Left cardiac atrium (tissue), 4 donors: ENCODE measurements at places on chromosomes 5 and 9. TPM values are rescaled to one million over a fixed set of nuclear protein-coding genes. Genes with fewer than 3 reads are reported as not detected.

DNA sequence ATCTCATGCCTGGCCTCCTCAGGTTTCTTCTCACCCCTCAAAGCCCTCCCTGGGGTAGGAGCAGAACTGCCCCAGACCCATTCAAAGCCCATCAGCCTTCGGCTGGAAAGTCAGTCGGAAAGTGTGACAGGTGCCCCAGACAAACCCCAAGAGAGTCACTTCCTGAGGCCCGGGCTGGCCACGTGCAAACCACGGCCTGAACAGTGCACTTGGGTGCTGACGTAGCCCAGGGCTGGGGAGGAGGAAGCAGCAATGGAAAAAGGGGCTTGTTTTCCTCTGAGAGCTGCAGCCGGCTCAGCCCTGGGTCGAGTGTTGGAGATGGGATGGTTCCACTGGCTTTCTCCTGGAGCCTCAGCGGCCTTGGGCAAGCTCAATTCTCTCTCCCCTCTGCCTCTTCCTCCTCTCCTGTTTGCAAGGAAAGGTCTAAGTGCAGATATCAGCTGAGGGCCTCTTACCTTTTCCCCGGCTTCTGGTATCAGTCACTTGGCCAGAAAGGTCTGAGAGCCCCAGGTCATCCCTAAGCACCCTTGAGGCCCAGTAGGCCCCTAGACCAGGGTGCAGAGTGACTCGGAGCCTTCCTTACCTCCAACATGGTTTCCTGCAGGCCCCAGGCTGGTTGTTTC lies 5.9 kb upstream of the EGR1 start:
- DNase-seq = peak; percentile 73

The GLDC gene
- total RNA-seq = 0.24 TPM

GRCh38 chr5:173201636-173202265 lies 33.3 kb downstream of the NKX2-5 start:
- DNase-seq = no peak

The SLC22A4 gene
- total RNA-seq = 3.3 TPM

The OR1J2 gene
- total RNA-seq = not detected

DNA sequence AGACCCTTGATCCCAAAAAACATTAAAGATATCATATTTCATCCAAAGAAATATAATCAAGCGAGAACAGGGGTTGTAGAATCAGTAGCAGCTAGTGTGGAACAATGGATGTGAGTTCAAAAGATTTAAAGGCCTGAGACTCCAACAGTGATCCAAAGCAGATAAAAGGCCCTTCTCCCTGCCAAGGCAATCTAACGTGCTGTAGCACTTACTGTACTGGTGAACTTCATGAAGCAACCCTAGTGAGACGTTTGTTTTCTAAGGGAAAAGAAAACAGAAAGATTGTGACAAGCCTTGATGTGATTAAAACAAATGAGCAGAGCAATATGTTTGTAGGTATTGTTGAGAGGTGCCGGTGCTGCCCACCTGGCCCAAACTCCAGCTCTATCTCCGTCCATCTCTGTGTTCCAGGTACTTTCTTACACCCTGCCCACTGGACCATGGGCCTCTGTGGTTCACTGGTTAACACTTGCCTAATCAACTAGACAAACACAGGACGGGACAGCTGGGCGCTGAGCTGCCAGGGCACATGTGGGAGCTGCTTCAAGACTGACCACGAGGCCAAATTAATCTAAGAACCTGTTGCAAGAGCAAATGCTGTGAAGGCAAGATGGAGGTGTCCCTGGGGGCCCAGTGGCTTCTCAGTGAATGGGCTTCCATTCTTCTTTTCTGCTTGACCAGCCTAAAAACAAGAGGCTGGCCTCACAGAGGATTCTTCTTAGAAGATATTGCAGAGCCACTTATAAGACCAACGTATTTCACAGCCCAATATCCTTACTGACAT lies 265.5 kb downstream of the CWC27 start:
- DNase-seq = no peak

DNA sequence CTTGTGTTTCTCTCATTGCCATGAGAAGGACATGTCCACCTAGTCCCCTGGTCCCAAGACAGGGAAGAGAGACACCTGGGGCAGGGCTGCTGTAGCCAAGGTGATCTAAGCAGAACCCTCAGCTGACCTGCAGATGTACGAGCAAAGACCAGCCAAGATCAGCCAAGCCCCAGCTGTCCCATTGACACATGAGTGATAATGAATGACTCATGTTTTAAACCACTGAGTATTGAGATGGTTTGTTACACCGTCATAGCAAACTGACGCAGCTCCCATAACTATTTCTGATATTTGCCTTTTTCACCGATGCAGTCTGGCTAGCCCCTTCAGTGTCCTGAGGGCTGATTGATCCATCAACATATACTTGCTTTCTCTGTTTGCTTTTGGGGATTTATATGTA lies 6.7 kb downstream of the OR1K1 start:
- DNase-seq = no peak

- no peak for DNase-seq
Measured at GRCh38 chr5:57817001-57817453, 334.4 kb upstream of the ACTBL2 start.

- no peak for DNase-seq
Measured at GRCh38 chr5:150042459-150042858, 41.9 kb downstream of the HMGXB3 start.

The SPAG8 gene
- total RNA-seq = 1.3 TPM

The SLC34A1 gene
- not detected for total RNA-seq

DNA sequence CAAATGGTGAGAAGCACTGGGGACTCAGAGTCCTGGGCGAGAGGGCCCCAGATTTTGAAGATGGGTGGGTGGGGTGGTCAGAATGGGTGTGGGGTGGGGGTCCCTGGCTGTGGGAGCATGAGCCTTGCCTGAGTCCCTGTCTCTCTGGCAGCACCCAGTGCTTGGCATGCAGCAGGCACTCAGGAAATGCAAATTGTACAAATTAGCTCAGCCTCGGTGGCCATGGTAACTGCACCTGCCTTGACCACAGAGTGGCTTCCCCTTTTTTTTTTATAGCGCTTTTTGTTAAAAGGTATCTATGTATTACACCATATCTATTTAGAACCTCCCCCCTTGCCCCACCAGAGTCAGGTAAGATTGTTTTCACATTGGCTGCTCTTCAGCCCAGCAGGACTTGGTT lies 19.2 kb upstream of the PITX1 start:
- no peak for DNase-seq

- no peak for DNase-seq
Measured at GRCh38 chr9:134165357-134166315, 1.3 kb upstream of the RNU6ATAC start.

- DNase-seq = no peak
Measured at GRCh38 chr5:134659456-134659855, 10.9 kb downstream of the SEC24A start.

DNA sequence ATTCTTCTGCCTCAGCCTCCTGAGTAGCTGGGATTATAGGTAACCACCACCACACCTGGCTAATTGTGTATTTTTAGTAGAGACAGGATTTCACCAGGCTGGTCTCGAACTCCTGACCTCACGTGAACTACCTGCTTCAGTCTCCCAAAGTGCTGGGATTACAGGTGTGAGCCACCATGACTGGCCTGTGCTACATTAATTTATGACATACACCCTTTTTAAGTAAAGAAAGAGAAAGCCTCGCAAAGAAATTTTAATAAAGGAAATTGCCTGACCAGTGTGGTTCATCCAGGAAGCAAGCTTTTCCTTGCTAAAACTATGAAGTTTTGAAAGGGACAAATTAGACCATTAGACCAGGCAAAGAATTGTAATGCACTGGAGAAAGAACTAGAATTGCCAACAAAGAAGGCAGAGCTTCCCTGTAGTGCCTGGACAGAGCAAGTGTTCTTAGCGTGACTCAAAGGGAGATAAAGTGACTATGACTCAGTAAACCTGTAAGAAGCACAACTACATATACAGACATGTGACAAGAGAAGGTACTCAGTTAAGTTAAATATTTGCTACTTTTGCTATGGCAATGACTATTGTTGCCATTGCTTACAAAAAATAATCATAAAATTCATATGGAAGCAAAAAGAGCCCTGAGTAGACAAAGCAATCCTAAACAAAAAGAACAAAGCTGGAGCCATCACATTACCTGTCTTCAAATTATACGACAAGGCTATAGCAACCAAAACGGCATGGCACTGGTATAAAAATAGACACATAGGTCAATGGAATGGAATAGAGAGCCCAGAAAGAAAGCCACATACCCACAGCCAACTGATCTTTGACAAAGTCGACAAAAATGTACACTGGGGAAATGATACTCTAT lies 54.6 kb downstream of the FYB1 start:
- no peak for DNase-seq

The PCDHGB4 gene
- 4.5 TPM for total RNA-seq

DNA sequence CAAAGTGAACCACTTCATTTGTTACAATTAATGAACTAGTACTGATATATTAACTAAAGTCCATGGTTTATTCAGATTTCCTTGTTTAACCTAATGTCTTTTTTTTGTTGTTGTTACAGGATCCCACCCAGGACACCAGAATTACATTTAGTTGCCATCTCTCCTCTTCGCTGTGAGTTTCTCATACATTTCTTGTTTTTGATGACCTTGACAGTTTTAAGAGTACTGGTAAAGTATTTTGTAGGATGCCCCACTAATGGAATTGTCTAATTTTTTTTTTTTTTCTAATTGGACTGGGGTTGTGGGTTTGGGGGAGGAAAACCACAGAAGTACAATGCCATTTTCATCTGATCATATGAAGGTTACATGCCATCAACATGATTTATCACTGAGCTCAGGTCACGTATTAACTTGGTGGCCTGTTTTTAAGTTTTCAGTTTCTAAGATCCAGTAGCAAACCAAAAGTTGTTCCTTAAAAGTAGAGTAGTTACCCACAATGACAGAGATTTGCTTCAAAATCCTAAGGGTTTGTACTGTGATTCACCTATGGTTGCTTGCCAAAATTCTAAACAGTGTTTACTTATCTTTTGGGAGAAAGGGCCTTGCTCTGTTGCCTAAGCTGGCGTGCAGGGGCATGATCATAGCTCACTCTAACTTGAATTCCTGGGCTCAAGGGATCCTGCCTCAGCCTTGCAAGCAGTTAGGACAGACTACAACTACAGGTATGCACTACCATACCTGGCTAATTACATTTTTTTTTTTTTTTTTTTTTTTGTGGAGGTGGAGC lies 4.5 kb upstream of the OTULIN start:
- no peak for DNase-seq

- DNase-seq = no peak
Measured at GRCh38 chr9:136050701-136051452, 44.2 kb downstream of the NACC2 start.

The PCDHA12 gene
- total RNA-seq = 0.34 TPM

DNA sequence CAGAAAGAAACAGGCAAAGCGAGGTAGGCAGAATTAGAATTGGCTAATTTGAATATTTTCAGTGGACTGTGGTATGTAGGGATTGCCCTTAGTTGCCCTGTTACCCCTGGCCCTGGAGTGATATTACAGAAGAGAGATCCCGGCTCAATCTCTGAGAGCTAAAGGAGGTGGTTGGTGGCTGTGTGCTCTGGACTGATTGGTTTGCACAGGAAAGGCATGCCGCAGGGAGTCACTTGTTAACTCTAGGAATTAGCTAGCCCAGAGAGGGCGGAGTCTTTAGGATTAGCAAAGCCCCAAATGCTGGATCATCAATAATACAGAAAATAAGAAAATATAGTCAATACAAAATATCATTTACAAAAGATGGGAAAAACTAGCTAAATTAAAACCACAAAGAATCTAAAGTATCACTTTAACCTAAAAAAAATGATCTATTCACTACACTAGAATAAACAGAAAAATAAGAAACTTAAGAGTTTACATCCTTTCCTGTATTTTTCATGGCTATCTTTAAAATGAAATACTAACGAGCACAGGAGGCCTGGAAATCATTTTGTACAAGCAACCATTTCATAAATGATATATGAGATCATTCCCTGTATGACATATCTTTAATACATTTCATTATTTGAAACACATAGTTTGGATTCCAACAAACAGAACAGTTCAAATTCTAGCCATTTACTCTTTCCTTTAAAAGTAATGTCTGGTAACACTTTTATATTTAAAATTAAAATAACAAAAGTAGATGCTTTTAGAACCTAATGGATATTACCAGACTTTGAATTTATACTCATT lies 71.1 kb downstream of the GNAQ start:
- no peak for DNase-seq

The UBAC1 gene
- total RNA-seq = 65.7 TPM

- no peak for DNase-seq
Measured at GRCh38 chr9:127534931-127535330, 77.1 kb upstream of the STXBP1 start.

The PLAC8L1 gene
- total RNA-seq = 0.62 TPM

GRCh38 chr5:83447533-83447932 lies 24.0 kb upstream of the VCAN start:
- no peak for DNase-seq

GRCh38 chr9:69174616-69175463 lies 763 bp downstream of the TJP2 start:
- DNase-seq = peak; percentile 62

DNA sequence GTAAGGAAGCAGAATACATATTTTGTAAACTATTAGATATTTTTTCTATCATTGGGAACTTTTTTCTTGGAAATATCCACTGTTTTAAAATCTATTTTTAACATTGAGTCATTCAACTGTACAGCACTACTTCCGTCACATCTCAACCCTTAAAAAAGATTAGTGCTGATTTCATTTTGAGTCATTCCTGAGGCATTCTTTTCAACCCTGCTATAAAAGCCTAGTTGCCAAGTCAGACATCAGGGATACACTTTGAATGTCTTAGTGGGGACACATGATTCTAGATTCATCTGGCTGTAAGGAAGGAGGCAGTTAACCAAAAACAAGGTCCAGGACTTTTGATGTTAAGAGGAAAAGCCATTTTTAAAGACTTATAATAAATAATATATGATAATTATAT lies 160.9 kb downstream of the GIN1 start:
- no peak for DNase-seq

DNA sequence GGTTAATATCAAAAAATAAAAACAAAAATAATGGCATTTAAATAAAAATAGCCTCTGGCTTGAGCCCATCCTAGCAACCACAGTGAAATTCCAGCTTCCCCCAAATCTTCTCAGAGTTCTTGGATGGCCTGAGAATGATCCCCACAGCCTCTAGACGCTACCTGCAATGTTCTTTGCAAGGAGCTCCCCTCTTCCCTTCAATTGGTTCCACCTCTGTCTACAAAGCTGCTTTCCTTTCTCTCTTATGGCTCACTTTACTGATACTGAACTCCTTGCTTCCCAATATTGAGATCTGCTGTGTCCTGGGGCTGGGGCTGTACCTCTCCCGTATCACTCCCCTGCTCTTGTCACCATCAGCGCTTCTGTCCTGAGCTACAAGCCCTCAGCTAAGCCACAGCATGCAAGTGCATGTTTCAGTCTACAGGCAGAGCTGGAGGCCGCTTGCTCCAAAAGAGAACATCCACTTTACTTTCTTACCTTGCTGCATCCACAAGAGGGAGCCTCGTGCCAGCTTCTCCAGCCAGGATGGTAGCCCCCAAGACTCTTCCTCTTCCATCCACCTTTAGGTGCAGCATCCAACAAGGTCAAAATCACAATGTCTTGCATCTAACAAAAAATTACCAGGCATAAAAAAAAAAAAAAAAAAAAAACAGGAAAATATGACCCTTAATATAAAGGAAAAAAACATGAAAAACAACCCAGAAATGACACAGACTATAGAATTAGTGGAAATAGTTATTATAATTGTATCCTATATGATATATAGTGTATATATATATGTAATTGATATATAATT lies 57.4 kb upstream of the PRSS3 start:
- peak; percentile 22 for DNase-seq

The ZMAT2 gene
- total RNA-seq = 36.8 TPM

The FCN2 gene
- 2.0 TPM for total RNA-seq

GRCh38 chr5:34062419-34062818 lies 19.4 kb upstream of the C1QTNF3 start:
- no peak for DNase-seq

The FAM221B gene
- not detected for total RNA-seq

The LAMC3 gene
- total RNA-seq = 0.29 TPM
